Forelimb muscle (tissue), 1 donor: ENCODE measurements at places on chromosomes 4 and X.
A peak's percentile ranks its signal among the peaks of the same experiment; 100 is the strongest.

GRCh38 chr4:96543346-96543745 lies 703.5 kb downstream of the PDHA2 start:
- no peak for DNase-seq

GRCh38 chr4:24394041-24394440 lies 190.3 kb downstream of the DHX15 start:
- no peak for DNase-seq

GRCh38 chr4:48321312-48321711 lies 20.0 kb upstream of the SLAIN2 start:
- DNase-seq, result no peak

DNA sequence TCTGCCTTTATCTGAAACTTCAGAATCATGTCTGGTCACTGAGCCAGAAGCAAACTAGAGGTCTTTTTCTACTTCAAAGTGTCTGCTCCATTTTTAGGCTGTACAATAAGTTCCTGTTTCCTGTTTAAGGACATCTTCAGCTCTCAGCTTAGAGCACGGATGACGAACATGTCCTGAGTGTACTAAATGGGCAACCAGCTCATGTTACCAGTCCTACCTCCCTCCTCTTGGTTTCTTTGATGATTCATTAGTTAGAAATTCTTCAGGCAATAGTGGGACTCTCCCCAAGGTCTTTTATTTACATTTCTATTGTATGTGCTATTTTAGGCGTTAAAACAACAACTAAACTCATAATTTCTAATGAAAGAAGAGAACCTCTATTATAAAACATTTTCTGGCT lies 58.0 kb downstream of the ENPEP start:
- no peak for DNase-seq

GRCh38 chr4:121712001-121712651 lies 15.3 kb upstream of the ANXA5 start:
- DNase-seq, result no peak

DNA sequence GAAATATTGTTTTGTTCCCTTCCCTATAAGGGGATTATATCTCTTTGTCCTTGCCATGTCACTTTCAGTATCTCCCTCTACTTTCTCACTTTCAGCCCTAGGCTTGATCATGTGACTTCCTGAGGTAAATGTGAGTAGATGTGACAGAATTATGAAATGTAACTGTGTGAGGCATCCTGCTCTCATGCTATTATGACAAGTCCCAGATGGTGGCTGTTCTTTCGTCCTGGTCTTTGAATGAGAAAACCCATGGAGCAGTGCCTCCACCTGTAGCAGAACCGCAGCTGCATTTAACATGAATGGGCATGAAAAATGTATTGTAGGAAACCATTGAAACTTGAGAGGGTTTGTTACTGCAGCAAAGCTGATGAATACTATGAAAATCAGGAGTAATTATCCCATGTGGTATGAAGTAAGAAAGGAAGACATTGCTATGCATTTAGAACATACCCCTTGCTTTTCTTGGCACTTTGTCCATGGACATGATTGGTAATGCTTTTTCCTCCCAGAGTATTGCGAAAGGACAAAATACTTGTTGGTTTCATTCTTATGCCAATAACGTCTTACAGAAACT lies 202.2 kb upstream of the GPRIN3 start:
- DNase-seq, result no peak

DNA sequence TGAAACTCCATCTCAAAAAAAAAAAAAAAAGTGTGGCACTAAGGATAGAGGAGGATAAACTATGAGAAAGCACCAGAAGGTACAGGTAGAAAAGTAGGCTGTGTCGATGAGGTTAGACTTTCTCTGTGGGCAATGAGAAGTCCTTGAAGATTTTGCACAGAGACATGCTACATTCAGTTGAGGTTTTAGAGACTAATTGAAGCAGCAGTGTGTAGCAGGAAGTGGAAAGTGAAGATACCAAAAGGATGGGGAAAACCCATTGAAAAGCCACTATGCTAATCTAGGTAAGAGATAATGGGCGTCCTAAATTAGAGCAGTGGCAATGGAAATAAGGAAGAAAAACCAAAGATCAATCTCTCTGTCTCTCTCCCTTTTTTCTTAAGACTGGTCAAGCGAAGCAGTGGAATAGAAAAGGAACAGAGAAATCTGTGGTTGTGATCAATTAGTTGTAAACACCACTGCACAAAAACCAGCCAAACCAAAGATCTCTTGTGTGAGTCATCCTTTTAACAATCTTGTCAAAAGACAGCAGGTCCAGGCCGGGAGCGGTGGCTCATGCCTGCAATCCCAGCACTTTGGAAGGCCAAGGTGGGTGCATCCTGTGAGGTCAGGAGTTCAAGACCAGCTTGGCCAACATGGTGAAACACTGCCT lies 3.5 kb downstream of the SPINK2 start:
- DNase-seq, result no peak

DNA sequence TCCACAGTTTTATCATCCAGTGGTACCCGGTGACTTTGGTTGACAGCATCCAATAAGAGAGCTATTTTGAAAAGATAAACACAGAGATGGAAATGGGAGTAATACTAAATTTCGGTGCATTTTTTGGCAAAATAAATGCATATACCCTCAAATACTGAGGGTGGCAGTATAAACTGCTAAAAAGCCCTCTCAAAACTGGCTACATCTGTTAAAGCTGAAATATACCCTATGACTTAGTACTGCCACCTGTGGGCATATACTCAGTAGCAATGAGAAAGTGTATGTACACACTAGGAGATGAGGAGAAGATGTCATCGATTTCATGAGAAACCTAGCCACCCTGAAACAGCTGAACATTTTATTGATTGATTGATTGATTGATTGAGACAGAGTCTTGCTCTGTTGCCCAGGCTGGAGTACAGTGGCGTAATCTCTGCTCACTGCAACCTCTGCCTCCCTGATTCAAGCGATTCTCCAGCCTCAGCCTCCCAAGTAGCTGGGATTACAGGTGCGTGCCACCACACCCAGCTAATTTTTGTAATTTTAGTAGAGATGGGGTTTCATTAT lies 12.2 kb upstream of the TMEM128 start:
- DNase-seq, result no peak

DNA sequence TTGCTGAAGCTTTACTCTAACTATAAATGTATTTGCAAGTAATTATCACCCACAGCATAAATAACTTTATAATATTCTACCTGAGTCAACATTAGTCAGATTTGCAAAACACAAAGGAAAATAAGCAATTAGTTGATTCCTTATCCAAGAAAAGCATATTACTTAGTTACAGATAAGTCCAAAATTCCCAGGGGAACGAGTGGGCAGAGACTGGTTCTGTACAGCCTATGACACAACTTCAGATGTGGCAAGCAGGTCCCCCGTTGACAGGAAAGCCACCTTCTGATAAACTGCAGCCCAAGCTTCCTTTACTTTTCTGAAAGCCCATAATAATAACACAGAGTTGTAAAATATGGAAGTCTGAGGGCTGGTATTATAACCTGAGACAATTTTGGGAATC lies 62.4 kb upstream of the NDP start:
- no peak for DNase-seq

GRCh38 chr4:16820329-16820728 lies 78.1 kb downstream of the LDB2 start:
- no peak for DNase-seq

DNA sequence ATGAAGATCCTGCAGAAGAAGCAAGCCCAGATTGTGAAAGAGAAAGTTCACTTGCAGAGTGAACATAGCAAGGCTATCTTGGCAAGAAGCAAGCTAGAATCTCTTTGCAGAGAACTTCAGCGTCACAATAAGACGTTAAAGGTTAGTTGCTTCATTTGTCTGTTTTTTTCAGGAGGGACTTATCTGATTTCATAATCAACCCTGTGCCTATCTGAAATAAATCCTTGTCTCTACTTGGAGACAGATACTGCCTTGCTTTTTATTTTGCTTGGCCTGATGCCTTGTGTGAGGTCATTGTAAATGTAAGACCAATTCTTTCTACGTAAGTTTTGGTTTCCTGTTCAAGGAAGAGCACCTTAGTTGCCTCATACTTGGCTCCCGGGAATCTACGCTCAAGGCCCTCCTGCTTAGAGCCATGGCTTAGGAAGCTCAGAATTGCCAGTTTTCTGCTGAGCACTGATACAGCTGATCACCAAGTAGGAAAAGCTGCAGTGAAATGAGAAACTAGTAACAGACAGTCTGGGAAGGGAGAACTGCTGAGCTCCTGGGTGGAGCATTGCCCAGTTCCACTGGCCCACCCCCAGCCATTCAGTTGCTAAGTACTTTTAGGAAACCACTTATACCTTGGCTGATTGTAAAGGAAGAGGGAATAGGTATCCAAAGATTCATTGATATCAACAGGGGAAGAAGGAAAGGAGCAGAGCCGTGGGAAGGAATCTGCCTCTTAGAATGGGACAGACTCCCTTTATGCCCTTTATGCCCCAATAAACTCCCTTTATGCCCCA lies 41.8 kb downstream of the RBBP7 start:
- peak; percentile 22 for DNase-seq

DNA sequence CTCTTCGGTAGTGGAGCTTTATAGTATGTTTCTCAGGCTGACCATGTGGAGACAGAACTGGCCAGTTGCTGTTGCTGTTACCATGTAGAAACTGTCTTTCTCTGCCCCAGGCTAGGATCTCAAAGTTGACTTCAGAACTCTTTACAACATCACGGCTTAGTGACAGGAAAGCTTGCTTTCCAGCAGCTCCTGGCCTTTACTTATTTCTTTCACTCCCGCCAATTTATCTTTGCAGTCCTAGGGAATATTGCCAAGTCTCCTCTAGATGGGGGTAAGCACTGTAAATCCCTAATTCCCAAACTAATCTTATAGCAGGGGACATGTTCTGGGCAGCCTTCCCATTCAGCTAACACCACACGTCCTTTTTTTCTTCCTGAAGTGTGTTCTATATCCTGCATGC lies 631.6 kb downstream of the SPRY1 start:
- peak; percentile 69 for DNase-seq

DNA sequence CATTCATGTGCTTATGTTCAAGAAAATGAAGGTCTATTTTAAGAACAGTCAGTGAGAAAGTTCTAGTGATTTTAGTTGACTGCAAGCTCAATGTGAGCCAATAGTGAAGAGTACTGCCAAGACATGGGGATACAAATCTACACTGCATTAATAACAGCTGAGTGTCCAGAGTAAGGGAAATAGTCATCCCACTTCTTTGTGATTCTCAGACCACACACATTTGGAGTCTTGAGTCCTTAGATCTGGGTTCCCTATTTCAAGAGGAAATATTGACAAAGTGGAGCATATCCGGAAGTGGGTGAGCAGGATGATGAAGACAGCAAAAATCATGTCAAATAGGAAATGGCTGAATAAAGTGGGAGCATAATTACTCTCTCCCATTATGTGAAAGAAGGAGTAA lies 171.1 kb downstream of the LARP7 start:
- peak; percentile 73 for DNase-seq

DNA sequence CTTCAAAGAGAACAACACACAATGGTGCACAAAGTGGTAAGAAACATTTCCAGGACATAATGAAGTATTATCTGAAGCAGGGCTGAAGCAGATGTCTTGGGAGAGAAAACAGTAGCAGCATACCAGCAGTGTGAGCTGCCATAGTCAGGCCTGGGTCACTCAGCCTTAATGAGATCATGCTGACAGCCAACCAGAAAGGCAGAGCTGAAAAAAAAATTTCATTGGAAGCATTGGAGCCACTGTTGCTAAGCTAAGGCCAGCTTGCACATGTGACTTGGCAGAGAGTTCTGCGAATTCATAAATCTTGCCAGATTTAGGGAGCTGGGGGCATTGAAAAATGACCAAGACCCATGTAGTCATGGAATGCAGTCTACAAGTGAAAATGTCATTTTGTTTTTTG lies 444.0 kb upstream of the PITX2 start:
- DNase-seq, result no peak

DNA sequence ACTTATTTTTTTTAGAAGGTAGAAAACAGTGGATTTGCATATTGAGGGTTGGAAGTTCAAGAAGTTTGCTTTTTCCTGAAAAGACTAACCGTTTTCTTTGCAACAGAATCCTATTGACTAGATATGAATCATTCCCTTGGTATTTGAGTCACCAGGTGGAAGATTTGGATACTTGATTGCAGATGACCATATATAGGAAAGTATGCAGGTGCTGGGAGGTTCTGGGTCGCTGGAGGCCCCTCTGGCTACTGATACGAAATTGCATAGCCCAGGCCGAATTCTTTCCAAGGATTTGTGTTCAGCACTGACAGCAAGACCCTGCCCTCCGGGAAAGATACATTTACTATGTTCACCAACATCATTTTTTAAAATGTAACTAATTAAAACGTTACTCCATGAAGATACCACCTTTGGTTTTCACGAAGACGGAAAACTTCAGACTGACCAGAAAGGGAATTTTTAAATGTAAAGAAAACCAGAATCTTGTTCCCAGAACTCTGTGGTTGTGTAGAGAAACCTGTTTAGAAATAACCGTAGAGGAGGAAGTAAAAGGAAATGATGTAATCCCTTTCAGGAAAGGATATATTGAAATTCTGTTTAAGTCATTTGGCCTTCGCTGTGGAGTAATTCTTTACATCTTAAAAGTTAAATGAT lies 946 bp downstream of the ANXA3 start:
- no peak for DNase-seq

DNA sequence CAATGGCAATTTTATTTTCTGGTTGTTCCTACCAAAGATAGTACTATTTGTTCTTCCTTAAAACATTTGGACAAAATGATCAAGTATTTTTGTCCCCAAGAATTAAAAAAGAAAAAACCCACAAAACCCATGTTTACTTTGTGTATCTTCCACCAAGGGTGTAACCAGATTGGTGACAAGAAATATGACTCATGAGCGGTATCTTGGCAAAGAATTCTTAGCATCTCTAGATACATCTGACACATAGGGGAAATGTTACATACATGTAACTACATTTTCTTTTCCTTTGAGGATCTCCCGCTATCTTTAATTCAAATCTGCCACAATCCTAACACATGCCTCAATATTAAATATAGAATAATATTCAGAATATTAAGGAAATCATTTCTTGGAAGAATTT lies 78.7 kb downstream of the WDFY3 start:
- no peak for DNase-seq

- DNase-seq, result no peak
These were observed 17.6 kb downstream of the SASH3 start for GRCh38 chrX:129797251-129797906.

- no peak for DNase-seq
These were observed 56.9 kb upstream of the CXCL8 start for GRCh38 chr4:73683456-73683855.

GRCh38 chrX:112341598-112341997 lies 259.0 kb upstream of the TRPC5 start:
- DNase-seq, result no peak

- DNase-seq, result peak; percentile 73
These were observed 1602.4 kb downstream of the STIM2 start for GRCh38 chr4:28462766-28463700.

DNA sequence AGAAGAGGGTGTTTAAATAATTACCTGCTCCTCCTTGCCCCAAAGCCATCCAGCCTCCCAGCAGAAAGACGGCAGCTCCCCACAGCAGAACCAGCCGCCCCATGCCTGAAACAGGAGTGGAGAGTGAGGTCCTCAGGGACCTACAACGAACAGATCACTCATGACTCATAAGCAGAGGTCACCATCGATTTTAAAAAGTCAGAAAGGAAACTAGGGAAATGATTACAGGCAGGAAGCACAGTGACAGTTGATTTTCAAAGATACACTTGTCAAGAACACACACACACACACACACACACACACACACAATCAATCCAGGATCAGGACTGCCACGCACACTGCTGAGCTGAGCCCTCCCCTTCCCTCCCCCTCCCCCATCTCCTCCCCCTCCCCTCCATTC lies at the start of gene CRLF2:
Gene CRLF2 (minus strand): TSS at position 118 of the 400 bp plus-strand sequence. CDS start 15 bp downstream, at position 103.
- no peak for DNase-seq

- DNase-seq, result peak; percentile 52
These were observed 73.5 kb upstream of the EMCN start for GRCh38 chr4:100591161-100591876.

- DNase-seq, result peak; percentile 34
These were observed 106.7 kb downstream of the SPATA18 start for GRCh38 chr4:52157641-52158316.

- no peak for DNase-seq
These were observed 66.3 kb downstream of the SMC1A start for GRCh38 chrX:53356186-53356585.
